ENCODE measurements at places on chromosomes 2 and 18.

DNA sequence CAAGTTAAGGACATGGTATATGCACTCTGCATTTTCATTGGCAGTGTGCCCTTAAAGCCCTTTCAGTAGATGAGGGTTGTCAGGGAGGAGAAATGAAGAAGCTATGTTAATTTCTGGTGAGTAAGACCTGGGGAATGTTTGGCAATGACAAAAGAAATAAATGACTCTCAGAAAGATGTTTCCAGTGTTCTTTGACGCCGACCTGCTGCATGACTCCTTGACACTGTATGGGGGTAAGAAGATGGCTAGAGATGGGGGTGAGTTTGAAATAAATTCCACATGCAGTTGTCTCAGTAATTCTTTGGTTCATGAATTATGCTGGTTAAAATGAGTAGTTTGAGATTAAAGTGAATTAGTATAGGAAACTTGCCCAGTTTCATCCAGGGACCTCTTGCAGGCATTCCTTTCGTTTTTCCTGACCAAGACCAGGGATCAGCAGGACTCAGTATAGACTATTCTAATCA is 5.9 kb downstream of the CCDC121 start:
- no peak overlapping the region for H3K4me3 ChIP-seq
- H3K36me3 ChIP-seq, result peaks cover 25% of the 10 kb centered on the region
- DNase-seq, result no peak
- no peaks in the 10 kb centered on the region for H3K27me3 ChIP-seq
- H3K27ac ChIP-seq, result no peak overlapping the region

GRCh38 chr18:24277516-24278195 is 120.0 kb downstream of the OSBPL1A start:
- no peaks in the 10 kb centered on the region for H3K27me3 ChIP-seq
- no peaks in the 10 kb centered on the region for H3K4me1 ChIP-seq
- no peaks in the 10 kb centered on the region for H3K36me3 ChIP-seq
- no peak overlapping the region for H3K4me3 ChIP-seq
- H3K27ac ChIP-seq, result no peak overlapping the region

DNA sequence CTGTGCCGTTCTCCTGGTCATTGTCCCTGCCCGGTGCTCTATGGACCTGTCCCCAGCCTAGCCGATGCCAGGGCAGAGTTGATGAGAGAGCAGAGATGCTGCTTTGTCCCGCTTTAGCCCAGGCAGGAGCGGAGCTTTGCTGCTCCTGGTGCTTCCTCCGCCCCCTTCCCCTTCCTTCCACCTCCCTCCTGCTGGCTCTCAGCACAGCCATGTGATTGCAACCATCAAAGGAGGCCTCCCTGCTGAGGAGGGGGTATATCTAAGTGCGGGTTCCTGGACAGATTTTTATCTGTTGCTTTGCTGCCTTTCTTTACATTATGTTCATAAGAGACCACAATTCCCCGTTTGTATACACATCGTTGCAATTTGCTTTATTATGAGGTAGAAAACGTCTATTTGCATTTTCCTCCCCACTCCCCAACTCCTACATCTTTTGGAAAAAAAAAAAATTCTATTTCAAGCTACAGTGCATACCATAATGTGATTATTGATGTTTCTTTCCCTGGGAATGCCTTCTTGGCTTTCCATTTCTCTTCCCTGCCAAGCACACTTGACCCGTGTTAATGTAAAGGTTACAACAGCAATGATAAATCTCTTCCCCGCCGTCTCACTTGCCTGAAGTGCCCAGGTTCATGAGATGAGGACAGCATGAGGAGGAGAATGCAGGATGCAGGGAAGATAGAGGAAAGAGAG is 25.4 kb downstream of the ALPK2 start:
- H3K4me3 ChIP-seq, result no peak overlapping the region
- H3K4me1 ChIP-seq, result peaks cover 11% of the 10 kb centered on the region
- H3K27me3 ChIP-seq, result peaks cover 4% of the 10 kb centered on the region
- peak; percentile 68 for DNase-seq

- H3K4me3 ChIP-seq, result no peak overlapping the region
- peak; percentile 81 for DNase-seq
- H3K27me3 ChIP-seq, result no peaks in the 10 kb centered on the region
- peak overlapping the region; percentile 79 for H3K27ac ChIP-seq
- no peaks in the 10 kb centered on the region for H3K36me3 ChIP-seq
Observed at GRCh38 chr18:76212960-76213359, 282.1 kb downstream of the ZNF516 start.

DNA sequence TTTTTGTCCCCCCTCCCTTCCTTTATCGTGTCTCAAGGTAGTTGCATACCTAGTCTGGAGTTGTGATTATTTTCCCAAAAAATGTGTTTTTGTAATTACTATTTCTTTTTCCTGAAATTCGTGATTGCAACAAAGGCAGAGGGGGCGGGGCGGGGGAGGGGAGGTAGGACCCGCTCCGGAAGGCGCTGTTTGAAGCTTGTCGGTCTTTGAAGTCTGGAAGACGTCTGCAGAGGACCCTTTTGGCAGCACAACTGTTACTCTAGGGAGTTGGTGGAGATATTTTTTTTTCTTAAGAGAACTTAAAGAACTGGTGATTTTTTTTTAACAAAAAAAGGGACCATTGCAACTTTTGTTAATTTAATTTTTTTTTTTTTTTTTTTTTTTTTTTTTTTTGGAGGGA is 2.1 kb downstream of the SOX11 start:
- DNase-seq, result peak; percentile 64
- H3K4me1 ChIP-seq, result peaks cover 28% of the 10 kb centered on the region
- H3K27ac ChIP-seq, result peak overlapping the region; percentile 62

DNA sequence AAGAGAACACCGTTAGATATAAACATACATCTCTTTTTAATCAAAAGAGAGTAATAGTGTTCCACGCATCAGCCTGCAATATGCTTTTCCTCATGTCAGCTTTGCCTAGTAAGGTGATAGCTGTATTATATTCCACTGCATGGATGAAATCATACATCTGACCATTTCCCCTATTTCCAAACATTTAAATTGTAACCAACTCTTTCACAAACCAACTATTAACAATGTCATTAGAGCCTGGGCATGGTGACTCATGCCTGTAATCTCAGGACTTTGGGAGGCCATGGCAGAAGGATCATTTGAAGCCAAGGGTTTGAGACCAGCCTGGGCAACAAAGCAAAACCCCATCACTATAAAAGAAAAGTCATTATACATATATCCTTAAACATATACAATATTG is 284.8 kb downstream of the BCL11A start:
- no peak overlapping the region for H3K27ac ChIP-seq
- no peaks in the 10 kb centered on the region for H3K27me3 ChIP-seq
- H3K4me1 ChIP-seq, result no peaks in the 10 kb centered on the region
- DNase-seq, result no peak
- no peaks in the 10 kb centered on the region for H3K36me3 ChIP-seq

DNA sequence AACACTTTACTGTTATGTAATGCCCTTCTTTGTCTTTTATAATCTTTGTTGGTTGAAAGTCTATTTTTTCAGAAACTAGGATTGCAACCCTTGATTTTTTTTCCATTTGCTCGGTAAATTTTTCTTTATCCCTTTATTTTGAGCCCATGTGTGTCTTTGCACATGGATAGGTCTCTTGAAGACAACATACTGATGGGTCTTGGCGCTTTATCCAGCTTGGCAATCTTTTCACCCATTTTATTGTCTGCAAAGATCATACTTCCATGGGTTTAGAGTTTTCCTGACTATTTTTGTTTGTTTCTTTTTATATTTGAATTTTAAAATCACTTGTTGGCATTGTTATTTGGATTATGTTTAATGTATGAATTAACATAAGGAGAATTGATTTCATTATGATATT is 27.0 kb downstream of the ACOXL start:
- H3K4me3 ChIP-seq, result no peak overlapping the region
- peaks cover 8% of the 10 kb centered on the region for H3K4me1 ChIP-seq
- H3K27me3 ChIP-seq, result no peaks in the 10 kb centered on the region
- H3K27ac ChIP-seq, result no peak overlapping the region
- H3K36me3 ChIP-seq, result no peaks in the 10 kb centered on the region

DNA sequence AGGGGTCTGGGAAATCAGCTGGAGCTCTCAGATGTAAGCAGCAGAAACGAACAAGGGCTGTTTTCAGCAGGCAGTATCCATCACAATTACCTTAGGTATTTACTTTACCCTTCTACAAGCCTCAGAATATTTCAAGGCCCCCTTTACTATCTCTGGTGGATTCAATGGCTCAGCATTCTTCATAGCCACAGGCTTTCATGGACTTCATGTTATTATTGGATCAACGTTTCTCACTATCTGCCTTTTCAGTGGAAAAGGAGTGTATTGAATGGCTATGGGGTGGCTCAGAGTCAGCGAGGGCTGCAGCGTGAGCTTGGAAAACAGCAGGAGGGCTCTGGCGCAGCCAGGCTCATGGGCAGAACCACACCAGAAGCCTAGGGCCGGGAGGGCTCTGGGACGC is 16.6 kb upstream of the CHRNA1 start:
- H3K4me1 ChIP-seq, result peaks cover 21% of the 10 kb centered on the region
- no peak overlapping the region for H3K4me3 ChIP-seq
- DNase-seq, result no peak
- peaks cover 4% of the 10 kb centered on the region for H3K27me3 ChIP-seq
- no peaks in the 10 kb centered on the region for H3K36me3 ChIP-seq

DNA sequence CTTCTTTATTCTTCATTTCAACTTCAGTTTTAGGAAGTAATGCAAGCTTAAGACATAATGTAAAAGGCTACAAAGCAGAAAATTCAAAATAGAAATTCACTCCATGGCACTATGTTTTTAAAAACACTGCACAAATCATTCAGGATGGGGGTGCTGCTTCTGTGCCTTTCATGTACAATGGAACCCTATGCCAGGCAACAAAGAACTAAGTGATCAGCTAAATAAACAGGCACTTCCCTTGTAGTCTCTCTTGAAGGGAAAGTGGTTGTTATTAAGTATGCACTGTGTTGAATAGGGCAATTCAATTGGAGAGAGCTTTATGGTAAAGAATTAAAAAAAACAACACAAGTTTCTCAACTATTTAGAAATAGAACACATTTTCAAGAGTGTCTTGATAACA is 10.9 kb upstream of the ERBB4 start:
- DNase-seq, result no peak
- no peaks in the 10 kb centered on the region for H3K27me3 ChIP-seq
- no peak overlapping the region for H3K4me3 ChIP-seq
- no peaks in the 10 kb centered on the region for H3K36me3 ChIP-seq
- no peaks in the 10 kb centered on the region for H3K4me1 ChIP-seq

DNA sequence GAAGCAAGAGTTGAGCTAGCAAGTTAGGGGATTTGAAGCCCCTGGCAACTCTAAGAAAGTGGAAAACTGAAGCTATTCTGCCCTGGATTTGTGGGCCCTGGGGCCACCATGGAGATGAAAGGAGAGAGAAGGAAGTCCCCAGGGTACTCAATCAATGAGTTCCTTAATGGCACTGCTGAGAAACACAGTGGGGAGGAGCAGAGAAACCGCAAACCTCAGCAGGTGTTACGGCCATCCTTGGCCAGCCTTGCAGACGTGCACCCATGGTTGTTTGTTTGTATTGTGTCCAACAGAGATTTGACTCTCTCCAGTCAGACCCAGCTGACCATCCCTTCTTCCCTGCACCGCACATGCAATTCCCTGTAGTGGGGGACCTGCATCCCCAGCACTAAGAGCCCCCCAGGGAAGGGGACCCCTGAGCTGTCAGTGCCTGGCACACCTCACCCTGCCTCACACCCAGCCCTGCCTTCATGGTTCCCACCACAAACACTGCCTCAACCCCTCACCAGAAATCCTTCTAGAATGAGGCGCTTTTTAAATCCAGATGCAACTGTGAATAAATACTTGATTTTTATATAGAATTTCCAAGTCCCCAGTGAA is 255.3 kb downstream of the SH3BP4 start:
- H3K27me3 ChIP-seq, result peaks cover 6% of the 10 kb centered on the region
- no peak overlapping the region for H3K4me3 ChIP-seq
- peak; percentile 18 for DNase-seq
- no peaks in the 10 kb centered on the region for H3K36me3 ChIP-seq
- no peak overlapping the region for H3K27ac ChIP-seq

GRCh38 chr2:168037778-168038177 is 209.6 kb downstream of the STK39 start:
- no peak overlapping the region for H3K4me3 ChIP-seq
- no peak overlapping the region for H3K27ac ChIP-seq
- no peaks in the 10 kb centered on the region for H3K36me3 ChIP-seq
- DNase-seq, result no peak
- no peaks in the 10 kb centered on the region for H3K27me3 ChIP-seq
- no peaks in the 10 kb centered on the region for H3K4me1 ChIP-seq

GRCh38 chr2:212538305-212539071 is at the start of gene ERBB4:
Gene ERBB4 (minus strand): TSS chr2:212538802. CDS start chr2:212538530, 272 bp downstream.
- H3K36me3 ChIP-seq, result no peaks in the 10 kb centered on the region
- DNase-seq, result no peak
- peaks cover 6% of the 10 kb centered on the region for H3K27me3 ChIP-seq
- no peaks in the 10 kb centered on the region for H3K4me1 ChIP-seq
- no peak within 1 kb of the TSS for H3K27ac ChIP-seq

GRCh38 chr2:127649100-127649611 is 3.2 kb downstream of the GPR17 start:
- peak; percentile 73 for DNase-seq
- H3K4me1 ChIP-seq, result peaks cover 64% of the 10 kb centered on the region
- H3K36me3 ChIP-seq, result no peaks in the 10 kb centered on the region
- H3K27me3 ChIP-seq, result no peaks in the 10 kb centered on the region
- H3K4me3 ChIP-seq, result no peak overlapping the region

DNA sequence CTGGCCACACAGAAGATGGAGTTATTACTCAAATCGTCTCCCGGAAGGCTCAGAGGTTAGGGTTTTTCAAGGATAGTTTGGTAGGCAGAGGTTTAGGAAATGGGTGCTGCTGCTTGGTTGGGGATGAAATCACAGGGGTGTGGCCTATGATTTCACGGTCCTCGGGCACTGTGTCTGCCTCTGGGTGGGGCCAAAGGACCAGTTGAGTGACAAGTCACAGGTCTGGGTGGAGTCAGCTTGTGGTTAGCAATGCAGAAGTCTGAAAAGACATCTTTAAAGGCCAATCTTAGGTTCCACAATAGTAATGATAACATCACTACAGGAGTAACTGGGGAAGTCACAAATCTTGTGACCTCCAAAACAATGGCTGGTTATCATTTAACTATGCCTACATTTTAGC is 387.8 kb downstream of the ZNF521 start:
- H3K27ac ChIP-seq, result no peak overlapping the region
- DNase-seq, result peak; percentile 5
- no peak overlapping the region for H3K4me3 ChIP-seq
- H3K4me1 ChIP-seq, result no peaks in the 10 kb centered on the region

DNA sequence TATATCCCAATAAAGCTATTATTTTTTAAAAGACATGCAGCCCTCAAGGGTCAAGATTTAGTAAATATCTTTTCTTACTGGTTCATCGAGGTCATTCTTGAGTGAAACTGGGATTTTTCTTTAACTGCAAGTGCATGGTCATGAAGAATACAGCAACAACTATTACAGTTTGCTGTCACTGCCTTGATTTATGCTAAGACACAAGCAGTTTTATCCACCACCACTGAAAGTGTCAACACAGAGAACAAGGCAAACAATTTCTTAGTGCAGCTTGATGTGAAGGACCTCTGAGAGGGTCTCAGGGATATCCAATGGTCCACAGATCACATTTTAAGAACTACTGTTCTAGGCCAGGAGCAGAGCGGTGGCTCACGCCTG is 12.1 kb downstream of the SP3 start:
- peaks cover 55% of the 10 kb centered on the region for H3K4me1 ChIP-seq
- H3K4me3 ChIP-seq, result no peak overlapping the region
- H3K27me3 ChIP-seq, result no peaks in the 10 kb centered on the region
- no peak overlapping the region for H3K27ac ChIP-seq

- H3K36me3 ChIP-seq, result peaks cover 32% of the 10 kb centered on the region
- no peaks in the 10 kb centered on the region for H3K4me1 ChIP-seq
- no peak for DNase-seq
- no peaks in the 10 kb centered on the region for H3K27me3 ChIP-seq
- H3K27ac ChIP-seq, result no peak overlapping the region
Observed at GRCh38 chr18:13551841-13552733, 174.3 kb downstream of the FAM210A start.

Measured in DND-41 (cell line).